ENCODE measurements at places on chromosomes 5 and 9.

DNA sequence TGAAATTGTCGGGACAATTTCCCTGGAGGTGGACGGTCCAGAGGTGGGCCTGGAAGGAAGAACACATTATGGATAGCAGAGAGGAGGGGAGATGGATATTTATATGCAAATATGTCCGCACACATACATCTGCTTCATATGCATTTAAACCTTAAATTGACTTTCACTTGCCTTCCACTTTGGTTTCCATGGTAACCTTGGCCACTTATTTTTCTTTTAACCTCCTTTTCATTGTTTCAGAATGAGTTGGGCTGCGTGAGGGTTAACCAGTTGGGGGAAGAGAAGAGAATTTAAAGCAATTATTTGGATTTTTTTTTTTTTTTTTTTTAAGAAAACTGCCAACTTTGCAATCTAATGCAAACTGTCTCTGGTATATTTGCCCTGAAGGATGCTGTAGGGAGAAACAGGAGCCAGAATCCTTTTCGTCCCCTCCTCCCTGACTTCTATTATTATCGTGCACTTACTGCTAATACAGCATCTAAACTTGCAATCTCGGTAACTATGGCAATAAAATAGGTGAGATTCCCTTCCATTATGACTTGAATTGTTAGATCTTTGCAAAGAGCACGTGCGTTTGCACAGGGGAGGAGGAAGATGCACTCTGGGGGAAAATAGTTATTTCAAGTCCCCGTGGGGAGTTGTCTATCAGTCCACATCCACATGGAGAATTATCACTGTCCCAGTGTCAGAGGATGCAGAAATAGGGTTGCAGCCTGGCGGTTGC lies 35.6 kb downstream of the TLR4 start:
- DNase-seq, result no peak

- no peak for DNase-seq
These were observed 78.5 kb downstream of the ANKRD33B start for GRCh38 chr5:10642367-10642766.

- peak; percentile 83 for DNase-seq
These were observed 28.5 kb upstream of the PUM3 start for GRCh38 chr9:2872250-2872930.

DNA sequence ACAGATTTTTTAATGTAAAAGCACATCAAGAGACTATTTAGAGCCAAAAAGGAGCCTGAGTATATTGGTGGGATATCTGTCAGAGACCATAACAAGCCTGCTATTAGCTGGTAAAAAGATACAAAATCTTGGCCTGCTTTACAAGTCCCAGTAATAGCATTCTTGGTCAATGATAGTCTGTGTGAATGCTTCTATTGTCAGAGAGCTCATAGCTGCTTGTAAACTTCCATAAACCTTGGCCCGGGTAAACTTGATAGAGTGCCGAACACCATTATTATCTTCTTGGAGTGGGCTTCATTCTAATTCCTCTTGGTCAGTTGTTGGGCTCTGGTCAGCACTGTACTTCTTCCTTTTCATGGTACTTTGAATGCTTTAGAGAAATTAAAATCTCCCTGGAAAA lies 64.0 kb downstream of the UBAP1 start:
- DNase-seq, result no peak

- DNase-seq, result no peak
These were observed 631 bp downstream of the B4GALT7 start for GRCh38 chr5:177600508-177601018.

GRCh38 chr9:120350596-120350995 lies 229.4 kb downstream of the CDK5RAP2 start:
- no peak for DNase-seq

Measured in mesendoderm (in vitro differentiated cells).